ENCODE measurements at places on chromosomes 2 and 18. TPM values are rescaled to one million over a fixed set of nuclear protein-coding genes. Genes with fewer than 3 reads are reported as not detected.
A peak's percentile ranks its signal among the peaks of the same experiment; 100 is the strongest.

The LINC00305 gene
- total RNA-seq: not detected

GRCh38 chr2:12486205-12487118 lies 230.3 kb upstream of the TRIB2 start:
- peak; percentile 77 for DNase-seq

DNA sequence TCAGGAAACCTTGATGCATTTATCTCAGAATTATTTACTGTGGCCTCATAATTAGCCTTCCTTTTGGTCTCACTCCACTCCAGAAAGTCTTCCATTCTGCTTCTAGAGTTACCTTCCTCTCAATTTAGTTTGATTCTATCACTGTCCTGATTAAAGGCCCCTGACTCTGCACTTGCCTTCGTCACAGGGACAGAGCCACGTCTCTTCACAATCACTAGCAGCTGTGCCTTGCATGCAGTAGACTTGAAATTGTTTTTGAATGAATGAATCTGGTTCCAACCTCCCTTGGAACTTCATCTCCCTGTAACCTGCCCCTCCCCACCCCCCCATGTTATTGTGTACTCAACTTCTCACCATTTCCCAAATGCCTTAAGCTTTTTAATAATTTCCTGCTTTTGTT lies 52.4 kb downstream of the OSBPL6 start:
- DNase-seq: no peak

The SLC4A5 gene
- total RNA-seq: 0.10 TPM
